ENCODE measurements at places on chromosomes 5 and 9.

DNA sequence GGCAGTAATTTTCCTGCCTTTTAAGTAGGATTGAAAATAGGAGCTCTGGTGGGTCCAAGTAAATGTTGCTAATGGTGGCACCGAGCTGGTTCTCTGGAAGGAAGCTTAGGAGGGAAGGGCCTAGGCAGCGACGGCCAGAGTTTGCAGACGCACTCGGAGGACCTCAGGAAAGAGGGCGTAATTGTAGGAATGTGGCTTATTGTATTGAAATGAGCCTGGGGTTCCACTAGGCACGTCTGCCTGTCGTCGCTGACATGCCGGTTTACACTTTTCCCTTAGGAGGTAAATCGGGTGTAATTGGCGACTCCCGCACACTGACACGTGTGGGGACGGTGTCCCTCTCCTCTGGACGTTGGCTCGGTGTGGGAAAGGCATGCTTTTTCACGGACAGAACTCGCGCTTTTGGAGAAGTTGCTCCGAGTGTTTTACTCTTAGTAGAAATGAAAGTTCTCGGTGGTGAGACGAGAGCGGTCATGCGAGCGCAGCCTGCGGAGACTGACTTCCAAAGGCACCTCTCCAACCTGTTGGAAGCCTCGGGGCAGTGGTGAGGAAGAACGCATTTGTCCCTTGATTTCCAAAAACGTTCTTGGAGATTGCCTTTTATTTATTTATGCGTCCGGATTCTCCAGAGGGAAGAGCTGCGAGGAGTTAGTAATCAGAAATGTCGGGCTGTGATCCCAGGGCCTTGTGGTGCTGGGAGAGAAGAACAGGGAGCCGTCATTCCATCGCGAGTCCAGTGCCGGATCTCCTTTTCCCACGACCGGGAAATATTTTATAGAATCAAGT lies 1.3 kb downstream of the NR4A3 start:
- no peak for DNase-seq

- no peak for DNase-seq
Measured at GRCh38 chr5:89388872-89389271, 505.9 kb upstream of the MEF2C start.

- no peak for DNase-seq
Measured at GRCh38 chr5:126446498-126447224, 23.5 kb downstream of the GRAMD2B start.

DNA sequence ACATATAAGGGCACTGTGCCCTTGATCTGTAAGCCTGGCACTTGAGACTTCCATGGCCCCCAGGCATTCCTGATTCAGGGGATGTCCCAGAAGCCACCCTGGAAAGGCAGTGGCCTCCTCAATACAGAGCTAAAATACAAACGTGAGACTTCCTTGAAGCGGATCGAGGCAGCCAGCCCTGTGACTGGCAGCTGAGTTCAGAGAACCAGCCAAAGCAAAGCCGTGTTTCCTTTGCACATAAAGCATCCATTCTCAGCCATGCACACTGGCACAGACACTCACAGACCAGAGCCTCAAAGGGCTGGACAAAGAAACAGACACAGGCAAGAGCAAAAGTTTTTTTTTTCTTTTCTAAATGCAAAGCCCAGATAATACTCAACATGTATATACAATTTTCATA lies 18.8 kb upstream of the CPEB4 start:
- no peak for DNase-seq

DNA sequence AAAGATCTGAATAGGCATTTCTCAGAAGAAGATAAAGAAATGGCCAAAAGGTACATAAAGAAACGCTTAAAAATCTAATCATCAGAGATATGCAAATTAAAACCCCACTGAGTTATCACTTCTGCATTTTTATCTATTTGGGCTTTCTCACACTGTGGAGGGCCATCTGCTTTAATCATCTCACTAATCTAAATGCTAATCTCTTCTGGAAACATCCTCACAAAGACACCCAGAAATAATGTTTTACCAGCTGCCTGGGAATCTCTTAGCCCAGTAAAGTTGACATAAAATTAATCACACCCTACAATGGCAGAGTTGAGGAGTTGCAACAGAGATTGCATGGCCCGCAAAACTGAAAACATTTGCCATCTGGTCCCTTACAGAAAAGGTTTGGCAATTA lies 407.9 kb upstream of the CYLC2 start:
- DNase-seq: no peak

- DNase-seq: no peak
Measured at GRCh38 chr5:82418608-82418950, 140.4 kb upstream of the RPS23 start.

- no peak for DNase-seq
Measured at GRCh38 chr5:164090358-164090757, 584.9 kb downstream of the MAT2B start.

GRCh38 chr5:15441433-15442192 lies 58.4 kb upstream of the FBXL7 start:
- no peak for DNase-seq

DNA sequence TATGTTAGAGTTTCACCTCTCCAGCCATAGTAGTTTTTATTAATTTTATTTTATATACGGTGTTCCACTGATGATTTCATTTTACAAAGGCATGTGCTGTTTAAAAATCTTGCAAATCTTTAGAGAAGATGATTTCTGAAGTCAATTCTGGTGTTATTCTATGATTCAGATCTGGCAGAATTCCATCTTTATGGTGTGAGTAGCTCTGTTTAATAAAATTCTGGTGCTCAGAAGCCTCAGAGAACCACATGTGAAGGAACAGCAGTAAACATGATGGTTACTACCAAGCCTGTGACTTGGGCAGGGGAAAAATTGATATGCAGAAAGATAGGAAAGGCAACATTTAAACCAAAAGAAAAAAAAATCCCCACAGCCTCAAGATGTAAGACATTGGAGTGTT lies 299.7 kb downstream of the NPR3 start:
- no peak for DNase-seq

DNA sequence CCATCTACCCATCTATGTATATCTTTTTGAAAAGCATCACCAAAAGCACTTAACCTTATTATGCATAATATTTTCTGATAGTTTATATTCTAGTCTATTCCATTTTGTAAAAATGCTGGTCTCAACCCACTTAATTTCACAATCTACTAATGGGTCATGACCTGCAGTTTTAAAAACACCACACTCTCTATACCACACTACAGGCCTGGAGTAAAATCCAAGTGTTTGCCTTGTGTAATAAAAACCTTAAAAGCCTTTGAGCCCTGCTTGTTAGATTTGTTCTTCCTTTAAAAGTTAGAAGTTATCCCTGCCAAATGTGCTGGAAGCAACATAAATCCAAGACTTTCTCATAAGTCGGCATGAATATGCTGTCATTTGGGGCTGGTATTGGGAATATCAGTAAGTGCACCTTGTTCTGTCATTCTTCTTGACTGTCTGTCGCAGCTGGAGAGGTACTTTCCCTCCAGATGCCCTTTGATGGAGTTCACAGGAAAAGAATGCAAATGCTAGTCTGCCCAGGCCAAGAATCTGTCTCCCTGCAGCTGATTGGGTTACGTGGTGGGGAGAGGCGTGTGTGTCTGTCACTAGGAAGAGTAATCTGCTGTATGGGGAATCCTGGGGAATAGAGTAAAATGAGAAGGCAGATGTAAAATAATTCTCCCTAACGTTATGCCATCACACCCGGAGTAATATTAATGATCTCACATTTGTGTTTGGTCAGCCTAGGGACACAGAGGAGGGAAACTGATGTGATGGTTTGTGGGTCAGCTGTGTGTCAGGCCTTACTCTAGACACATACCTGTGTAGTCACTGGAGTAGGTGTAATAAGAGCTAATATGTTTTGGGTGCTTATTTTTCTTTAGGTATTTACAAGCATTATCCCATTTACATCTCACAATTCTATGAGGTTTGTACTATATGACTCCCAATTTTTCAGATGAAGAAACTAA lies 79.4 kb downstream of the ZNF366 start:
- no peak for DNase-seq

DNA sequence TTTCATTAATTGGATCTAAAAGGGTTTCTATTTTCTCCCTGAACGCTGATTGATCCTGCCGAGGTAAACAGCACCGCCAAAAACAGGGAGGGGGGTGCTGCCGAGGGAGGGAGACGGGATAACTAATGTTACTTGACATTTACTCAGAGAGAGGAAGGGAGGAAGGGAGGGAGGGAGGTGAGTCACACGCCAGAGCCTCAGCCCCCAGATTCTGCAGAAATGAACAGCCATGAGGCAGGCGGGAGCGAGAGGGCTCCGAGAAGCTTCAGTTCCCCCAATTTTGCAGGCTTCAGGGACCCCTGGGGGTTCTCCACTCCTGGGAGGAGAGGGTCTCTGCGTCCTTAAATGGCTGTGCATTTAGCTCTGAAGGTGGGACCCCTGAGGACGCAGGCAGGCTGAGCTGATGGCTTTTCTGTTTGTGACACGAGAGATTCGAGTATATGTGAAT lies 59.1 kb upstream of the IER5L start:
- no peak for DNase-seq

DNA sequence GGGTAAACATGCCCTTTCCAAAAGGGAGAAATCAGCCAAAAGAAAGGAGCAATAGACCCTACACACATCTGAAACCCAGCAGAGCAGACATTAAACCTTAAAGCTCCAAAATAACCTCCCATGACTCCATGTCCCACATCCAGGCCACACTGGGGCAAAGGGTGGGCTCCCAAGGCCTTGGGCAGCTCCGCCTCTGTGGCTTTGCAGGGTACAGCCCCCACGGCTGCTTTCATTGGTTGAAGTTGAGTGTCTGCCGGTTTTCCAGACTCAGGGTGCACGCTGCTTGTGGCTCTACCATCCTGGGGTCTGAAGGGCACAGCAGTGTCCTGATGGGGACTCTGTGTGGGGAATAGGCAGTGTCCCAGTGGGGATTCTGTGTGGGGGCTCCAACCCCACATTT lies 146.5 kb downstream of the ZDHHC21 start:
- DNase-seq: no peak

DNA sequence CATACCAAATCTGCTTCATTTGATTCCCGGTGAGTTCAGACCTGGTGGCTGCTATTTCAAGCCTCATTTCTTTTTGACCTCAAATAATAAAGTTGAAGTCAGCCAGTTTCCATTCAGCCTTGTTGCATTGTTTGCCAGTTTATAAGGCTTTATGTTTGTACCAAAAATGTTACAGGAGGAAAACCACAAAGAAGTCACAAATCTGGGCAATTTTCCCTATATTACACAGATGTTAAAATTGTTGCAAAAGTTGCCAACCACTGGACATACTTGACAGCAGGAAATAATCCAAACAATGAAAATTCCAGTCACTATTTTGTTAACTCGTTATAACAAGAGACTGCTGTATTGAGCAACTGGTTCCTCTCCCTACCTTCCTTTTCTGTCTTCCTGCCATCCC lies 1325.0 kb upstream of the DMAC1 start:
- no peak for DNase-seq

GRCh38 chr5:128784726-128785125 lies 180.6 kb upstream of the SLC27A6 start:
- no peak for DNase-seq

GRCh38 chr9:100322954-100323536 lies 29.7 kb downstream of the TEX10 start:
- DNase-seq: peak; percentile 27

DNA sequence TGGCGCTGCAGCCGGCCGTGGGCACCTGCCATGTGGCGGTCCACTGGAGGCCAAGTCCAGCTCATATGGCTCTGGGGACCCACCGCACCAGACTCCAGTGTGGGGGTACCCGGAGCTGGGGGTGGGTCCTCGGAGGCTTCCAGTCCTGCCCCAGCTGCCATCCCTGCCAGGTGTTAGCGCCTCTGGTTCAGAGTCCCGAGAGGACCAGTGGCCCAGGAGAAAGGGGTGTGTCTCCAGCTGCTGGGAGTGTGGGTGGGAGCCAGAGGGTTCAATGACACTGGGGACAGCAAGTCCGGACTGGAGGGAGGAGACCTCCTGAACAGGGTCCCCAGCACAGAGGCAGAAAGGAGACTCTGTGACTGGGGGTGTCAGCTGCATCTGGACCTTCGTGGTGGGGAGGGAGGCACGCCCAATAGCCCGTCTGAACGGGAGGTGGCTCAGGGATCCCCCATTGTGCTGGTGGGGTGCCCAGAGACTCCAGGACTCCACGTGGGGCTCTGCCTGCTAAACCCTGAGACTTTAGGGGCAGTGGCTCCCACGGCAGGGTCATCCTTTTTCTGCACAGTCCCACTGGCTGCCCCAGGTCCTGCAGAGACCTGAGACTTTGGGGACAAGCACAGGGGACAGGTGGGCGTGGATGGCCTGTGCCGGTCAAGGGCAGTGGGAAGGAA lies 2.4 kb upstream of the AHRR start:
- no peak for DNase-seq

- no peak for DNase-seq
Measured at GRCh38 chr9:86960938-86961337, 13.6 kb upstream of the GAS1 start.

GRCh38 chr5:923281-923873 lies 30.7 kb downstream of the TRIP13 start:
- DNase-seq: peak; percentile 52

- DNase-seq: no peak
Measured at GRCh38 chr5:170076211-170076610, 29.5 kb upstream of the FOXI1 start.

DNA sequence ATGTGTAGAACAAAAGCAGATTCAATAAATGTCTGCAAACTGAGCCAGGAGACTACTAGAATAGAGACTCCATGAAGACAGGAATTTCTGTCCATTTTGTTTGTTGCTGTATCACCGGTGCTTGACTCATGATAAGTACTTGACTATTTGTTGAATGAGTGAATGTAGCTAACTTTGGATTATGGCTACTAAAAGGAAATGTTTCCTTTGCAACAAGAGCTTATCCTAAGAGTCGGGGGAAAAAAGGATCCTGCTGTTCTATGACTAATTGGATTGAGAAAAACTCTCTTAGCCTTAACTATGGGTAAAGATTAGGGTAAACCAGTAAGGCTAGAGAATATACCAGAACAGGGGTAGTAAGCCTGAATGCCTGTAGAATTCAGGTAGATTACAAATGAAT lies 3.5 kb downstream of the PAIP1 start:
- DNase-seq: no peak

Data from AML-193 (cell line).